HCEC 1CT (cell line): ENCODE measurements at places on chromosomes 2 and 18.
A peak's percentile ranks its signal among the peaks of the same experiment; 100 is the strongest.

GRCh38 chr18:50578030-50578429 lies 18.1 kb downstream of the MAPK4 start:
- no peak for DNase-seq

GRCh38 chr2:31945572-31945935 lies 65.3 kb downstream of the MEMO1 start:
- DNase-seq = no peak

GRCh38 chr2:54416166-54416813 lies 39.8 kb upstream of the SPTBN1 start:
- DNase-seq = no peak

DNA sequence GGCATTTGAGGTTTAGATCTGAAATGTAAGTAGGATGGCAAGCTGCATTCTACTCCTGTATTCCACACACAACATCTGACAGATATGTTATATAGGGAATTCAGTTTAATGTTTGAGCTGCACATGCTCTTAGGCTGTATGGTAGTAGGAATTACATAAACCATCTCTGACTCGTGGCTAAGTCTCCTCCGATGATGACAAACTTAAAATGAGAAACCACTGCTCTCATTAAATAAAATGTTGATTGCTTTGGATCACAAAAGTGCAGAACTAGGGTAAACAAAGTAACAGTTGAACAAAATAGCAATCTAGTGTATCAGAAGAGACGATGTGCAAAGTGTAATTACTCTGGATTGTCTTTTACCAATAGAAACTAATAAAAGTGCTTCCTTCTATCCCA lies 50.1 kb upstream of the WDR75 start:
- DNase-seq = peak; percentile 7

GRCh38 chr2:177604271-177605065 lies 211.9 kb downstream of the AGPS start:
- DNase-seq = peak; percentile 58

DNA sequence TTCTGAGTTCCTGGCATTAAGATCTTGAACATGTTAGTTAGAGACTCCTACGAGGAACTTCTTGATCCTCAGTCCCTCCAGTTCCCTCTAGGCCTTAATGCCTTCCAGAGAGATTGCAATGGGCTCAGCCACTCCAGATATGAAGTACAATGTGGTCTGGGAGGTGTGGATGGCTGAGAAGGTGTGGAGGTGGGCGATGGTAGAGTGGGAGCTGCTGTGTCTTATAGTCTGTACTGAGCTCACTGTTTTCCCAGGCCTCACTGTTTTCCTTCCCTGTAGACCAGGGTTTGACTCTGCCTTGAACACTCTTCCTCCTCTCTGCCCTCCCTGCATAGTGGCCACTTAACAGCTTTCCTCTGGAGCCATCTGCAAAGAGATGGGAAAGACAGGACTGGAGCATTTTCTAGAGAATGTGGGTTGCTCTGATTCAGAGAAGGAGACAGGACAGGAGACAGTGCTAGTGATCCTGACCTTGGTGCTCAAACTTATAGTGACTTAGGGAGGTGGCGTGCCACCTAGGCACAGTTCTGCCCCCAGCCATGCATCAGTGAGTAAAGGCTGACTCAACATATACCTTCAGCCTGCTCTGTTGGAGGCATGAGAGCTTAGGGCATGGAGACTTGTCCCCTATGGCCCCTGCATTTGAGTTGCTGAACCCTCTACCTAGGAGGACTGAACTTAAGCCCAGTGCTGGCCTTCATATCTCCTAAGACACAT lies 129.7 kb downstream of the TDRD15 start:
- DNase-seq = no peak

DNA sequence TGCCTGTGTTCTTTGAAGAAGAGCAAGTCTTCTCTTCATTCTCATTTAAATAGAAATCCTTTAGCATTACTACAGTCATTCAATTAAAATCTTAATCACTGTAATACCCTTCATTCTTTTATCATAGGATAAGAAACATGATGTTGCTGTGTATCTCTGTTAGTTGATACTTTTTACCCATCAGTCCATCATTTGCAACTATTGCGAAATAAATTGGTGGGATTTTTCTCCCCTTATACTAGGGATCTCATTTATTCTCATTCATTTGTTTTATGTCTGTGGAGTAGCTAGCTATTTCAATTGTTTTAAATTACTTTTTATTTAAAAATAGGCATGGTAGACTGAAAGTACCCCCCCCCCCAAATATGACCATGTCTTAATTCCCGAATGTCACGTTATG lies 235.3 kb downstream of the KIAA1328 start:
- DNase-seq = no peak

DNA sequence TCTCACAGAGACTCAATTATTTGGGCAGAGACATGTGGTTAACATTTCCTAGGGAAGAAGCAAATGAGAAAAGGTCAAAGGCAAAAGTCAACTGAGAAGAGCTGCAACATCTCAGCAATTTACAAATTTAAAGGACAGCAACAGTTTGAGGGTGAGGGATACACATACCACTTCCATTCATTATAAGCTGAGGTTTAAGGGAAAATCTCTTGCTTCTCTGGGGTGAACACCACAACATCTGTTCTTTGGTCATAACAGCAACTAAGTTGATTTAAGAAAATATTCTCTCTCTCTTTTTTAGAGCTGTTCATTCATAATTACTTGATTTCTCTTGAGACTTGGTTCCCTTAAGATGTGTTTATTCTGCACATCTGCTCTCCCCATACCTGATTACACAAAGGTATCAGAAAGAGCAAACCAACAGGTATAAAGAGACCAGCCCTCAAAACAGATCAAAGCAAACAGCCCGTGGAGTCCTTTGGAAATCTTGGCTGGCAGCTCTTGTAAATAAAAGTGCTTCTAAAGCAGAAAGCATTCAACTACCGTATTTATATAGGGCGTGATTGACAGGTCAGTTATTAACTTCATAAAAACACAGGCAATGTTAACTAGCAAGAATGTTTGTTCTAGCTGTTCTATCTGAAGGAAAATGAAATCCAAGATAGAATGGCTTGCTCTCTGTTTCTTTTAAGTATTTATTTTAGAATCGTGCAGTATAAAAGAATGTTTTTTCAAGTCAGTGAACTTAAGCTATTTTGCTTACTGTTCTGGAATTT lies 132.8 kb downstream of the THADA start:
- no peak for DNase-seq

GRCh38 chr2:197211881-197212342 lies 98.7 kb downstream of the ANKRD44 start:
- no peak for DNase-seq

DNA sequence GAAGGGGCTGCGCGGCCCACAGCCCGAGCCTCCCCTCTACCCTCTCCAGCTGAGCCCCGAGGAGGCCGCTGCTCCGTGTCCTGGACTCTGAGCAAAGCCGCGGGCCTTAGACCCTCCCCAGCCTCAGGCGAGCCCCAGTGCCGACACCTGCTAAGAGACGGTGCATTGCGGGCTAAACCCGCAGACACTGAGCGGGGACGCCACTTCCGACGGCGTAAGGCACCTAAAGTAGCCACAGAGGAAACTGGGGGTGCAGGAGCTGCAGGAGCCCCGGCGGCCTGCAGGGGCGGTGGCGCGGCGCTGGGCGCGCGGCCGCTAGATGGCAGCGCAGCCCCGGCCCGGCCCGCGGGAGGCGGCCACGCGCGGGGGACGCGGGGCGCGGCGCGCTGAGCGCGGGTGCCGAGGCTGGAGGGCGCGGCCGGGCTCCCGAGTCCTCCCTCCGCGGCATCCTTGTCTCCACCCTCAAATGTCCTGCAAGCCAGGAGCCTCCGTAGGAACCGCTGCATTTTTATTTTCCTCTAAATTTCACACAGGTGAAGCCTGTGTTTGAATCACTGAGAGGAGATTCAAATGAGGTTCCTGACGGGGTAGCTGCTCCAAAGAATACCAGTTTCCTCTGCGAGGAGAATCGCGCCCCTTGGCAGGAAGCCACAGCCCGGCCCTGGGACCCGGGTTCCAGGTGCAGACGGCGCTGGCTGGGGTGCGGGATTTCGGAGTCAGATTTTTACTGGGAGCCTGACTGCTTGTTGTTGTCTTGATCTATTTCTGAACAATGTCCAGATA lies 650.5 kb downstream of the GALR1 start:
- no peak for DNase-seq

GRCh38 chr2:201233192-201233811 lies 27.0 kb upstream of the CASP8 start:
- DNase-seq = no peak

DNA sequence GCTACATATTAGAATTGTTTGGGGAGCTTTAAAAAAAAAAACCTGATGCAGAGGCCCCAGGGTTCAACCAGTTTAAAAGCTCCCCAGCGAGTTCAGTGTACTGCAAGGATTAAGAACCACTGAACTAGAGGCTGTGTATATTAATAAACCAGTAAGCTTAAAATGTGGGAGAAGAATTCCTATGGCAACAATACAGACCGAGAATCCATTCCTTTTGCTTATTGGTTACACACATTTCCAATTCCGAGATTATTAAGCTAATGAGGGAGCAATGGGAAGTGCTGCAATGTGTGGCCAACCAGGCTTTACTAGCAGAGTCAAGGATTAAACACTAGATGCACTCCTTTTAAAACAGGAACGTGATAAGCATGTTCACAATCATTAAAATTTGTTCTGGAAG lies 204.4 kb downstream of the TDRD15 start:
- DNase-seq = no peak

DNA sequence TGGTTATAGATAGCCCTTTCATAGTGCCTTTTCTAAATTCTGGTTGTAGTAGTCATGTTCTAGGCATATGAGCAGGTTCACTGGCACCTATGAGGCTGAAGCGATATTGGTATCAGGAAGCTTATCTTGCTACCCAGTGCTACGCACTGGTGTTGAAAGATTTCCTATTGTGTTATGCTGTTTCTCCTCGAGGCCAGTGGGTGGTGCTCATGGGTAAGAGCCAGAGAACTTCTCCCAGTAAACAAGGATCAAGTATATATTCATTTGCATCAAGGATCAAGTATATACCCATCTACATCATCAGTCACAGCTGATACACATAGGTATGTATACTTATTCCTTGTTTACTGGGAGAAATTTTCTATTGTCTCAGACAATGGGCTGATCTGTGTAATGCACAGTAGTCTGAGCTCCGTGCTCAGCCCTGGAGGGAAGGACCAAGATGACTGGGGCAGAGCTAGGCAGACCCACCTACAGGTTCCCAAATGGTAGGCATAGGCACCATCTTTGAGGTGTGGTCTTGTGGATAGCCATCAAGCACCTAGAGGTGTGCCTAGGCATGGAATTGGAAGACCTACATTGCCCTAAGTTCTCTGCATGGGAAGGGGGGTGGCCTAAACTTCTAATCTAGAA lies 101.2 kb upstream of the GALNT13 start:
- no peak for DNase-seq

DNA sequence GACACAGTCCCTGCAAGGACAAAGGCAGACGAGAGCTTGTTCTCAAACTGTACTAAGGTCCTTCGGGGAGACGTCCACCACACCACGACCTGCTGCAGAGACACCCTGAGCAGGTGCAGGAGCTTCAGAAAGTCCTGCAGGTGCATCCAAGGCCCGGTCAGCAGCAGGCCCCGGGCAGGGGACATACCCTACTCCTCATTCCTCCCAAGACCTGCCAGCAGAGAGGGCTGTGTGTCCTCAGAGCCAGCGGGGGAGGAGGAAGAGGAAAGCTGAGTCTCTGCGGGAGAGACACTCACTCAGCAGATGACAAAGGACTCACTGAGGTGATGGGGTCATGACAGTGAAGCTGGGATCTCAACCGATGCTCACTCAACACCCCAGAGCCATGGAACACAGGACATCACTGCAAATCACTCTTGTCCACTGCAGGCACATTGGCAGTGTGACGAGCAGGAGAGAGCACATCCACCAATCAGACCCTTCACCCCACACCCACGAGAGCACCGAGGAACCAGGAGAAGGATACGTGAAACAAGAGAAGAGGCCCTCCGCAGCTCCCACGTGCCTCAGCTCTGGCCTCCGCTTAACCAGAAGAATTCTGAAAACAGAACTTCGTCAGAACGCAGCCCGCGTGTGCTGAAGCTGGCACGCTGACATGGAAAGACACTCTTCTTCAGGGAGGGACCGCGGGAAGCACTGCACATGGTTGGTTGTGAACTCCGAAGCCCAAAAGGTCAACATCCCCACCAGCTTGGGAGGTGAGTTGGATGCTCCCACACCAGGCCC lies 9.3 kb downstream of the HDAC4 start:
- DNase-seq = no peak

GRCh38 chr2:234420408-234420807 lies 76.5 kb downstream of the ARL4C start:
- DNase-seq = no peak

DNA sequence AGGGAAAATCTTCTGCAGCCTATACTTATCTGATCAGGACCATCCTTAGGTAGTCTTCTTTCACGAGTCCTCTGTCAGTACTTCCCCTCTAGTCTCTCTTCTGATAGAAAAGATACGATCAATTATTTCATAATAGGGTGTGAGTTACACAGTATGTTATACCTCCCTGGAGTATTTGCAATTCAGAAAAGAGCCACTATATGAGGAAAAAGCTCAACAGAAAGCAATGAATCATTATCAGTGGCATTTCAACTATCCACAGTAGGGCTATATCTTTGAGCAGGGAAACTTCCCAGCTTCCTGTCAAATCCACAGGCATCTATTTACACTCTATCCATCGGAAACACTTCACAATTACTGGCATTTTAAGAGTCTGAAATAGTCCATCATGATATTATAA lies 105.3 kb upstream of the ACVR2A start:
- peak; percentile 36 for DNase-seq

DNA sequence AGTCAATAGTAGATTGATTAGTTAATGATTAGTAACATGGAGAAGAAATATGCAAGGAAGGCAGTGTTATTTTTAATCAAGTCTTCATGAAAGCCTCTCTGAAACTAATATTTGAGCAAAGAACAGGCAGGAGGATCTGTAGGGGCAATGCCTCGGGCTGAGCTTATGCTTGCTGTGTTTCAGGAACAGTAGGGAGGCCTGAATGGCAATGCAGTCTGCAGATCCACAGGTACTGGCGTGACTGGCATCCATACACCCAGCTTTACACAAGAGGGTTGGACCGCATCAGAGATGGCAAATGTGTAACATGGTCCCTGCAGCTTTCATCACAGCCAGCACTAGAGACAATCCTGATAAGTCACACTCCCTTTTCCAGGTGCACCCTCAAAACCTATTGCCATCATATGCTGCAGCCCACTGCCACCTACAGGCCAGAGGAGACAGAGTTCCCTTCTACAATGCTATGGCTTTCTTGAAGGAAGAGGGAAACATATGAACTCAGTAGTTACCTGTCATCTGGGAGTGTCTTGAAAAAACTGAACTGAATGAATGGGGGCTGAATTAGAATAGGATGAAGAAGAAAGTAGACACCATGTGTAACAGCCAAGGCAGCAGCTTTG lies 582.4 kb upstream of the RAB6C start:
- DNase-seq = no peak

GRCh38 chr2:148725564-148725963 lies 81.0 kb downstream of the EPC2 start:
- no peak for DNase-seq

GRCh38 chr2:124088616-124089015 lies 63.5 kb downstream of the CNTNAP5 start:
- no peak for DNase-seq

DNA sequence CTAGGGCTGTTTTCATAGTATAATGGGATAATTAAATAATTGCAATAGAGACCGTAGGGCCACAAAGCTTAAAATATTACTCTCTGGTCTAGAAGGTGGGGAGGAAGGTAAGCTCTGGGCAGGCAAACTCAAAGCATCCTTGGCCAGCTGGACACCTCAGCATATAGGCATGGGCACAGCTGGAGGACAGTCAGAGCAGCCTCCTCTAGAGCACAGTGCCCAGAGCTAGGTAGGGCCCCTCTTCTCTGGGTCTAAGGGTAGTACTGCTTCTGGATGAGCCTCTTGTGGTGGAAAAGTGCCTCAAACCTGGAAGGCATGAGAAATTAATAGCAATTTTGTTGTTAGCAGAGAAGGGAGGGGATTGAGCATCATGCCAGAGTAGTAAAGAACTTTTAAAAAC lies 291.3 kb upstream of the FBXO11 start:
- DNase-seq = no peak
